M059J (cell line): ENCODE measurements at places on chromosomes 6 and 20.

GRCh38 chr6:2753110-2753489 is 2.4 kb upstream of the MYLK4 start:
- no peak for DNase-seq

DNA sequence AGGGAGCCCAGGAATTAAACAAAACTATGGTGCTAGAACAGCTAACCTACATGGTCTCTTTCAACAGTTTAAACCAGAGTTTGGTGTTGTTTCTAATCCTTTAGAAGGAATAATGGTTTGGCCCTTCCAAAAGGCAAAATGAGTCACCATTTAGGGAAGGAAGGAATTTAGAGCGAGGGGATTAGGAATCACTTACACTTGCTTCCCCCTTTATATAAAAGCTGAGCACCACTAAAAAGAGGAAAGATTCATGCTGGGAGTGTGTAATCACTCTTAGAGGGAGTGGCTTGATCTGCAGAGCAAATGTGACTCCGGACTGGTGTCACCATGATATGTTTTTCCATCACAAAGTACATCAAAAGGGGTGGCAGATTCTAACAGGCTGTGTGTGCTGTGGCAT is 63.6 kb downstream of the F13A1 start:
- DNase-seq = no peak

DNA sequence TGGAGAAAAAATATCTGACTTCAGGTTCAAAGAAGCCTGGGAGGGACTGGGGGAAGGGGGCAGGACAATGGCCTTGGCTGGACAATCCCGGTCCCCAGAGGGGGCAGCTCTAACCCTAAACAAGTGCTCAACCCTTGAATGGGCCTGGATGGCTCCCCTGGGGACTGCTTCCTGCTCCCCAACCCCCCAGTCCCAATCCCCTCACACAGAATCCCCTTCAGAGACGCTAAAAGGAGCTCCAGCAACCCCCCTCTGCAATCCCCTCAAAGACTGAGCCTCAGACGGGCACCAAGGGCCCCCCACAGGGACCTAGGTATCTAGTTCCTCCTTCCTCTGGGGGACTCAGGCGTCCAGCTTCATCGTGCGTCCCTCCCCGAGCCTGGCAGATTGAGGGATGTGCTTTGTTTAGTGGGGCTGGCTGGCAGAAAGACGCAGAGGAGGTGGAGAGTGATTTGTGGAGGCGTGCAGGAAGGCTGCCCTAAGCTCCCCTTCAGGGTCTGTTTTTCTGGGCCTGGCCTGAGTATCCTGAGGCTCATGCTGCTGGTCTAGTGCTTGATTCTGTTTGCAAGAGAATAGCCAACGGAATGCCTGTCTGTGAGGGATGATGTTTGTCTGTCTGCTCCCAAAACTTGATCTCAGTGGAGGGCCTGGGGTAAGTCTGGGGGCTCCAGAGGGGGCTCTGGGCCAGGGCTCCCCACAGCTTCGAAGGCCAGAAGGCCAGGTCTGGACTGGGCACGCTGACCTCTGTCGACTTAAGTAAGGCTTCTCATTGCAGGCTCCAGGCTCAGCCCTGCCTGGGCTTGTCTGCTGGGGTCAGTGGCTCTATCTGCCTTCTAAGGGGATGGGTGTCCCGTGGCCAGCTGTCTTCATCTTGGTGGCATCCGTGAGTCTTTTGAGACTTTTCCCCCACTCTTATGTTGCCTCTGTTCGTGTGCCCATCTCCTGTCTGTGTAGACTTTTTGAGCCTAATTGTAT is 1.7 kb upstream of the POU5F1 start:
- no peak for DNase-seq

DNA sequence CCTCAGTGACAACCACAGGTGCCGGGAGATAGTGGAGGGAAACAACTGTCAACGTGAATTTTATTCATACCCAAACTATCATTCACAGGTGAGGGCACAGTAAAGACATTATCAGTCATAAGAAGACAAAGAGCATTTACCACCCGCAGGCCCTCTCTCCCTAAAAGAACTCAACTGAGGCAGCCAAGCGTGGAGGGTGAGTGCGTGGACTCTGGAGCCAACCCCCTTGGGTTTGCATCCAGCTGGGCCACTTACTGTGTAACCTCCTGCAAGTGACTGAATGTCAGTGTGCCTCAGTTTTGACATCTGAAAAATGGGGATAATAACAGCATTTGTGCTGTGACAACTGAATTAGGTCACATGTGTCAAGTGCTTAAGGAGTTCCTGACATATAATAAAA is 70.6 kb upstream of the KCNK16 start:
- no peak for DNase-seq

DNA sequence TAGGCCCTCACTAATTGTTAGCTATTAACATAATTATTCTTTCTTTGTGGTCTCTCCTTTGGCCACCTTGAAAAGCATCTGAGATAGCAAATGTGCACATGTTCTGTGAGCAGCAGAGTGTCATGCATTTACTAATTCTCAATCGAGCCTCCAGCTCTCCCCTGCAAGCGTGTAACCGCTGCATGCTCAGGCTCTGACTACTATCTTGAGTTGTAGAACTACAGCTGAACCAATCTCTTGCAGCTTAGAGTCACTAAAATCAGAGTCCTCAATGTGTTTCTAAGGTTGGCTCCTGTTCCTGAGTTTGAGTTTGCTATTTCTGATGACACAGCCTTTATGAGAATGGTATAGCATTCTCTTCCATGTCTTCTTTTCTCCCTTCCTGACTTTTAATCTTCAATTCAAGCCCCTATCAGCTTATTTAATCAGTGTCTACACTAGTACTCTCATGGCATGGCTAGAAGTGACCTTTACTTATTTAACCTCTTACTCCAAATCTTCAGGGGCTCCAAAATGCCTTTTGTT is 65.5 kb downstream of the PPP1R3G start:
- no peak for DNase-seq

- DNase-seq = no peak
Measured at GRCh38 chr6:103798166-103798565, 1061.6 kb downstream of the HACE1 start.
